Activated T-cell treated with anti-CD3 and anti-CD28 coated beads, Interleukin-2, amount 50 U/mL, for 24 hours (primary cell): ENCODE measurements at places on chromosomes 3 and 15.

GRCh38 chr3:57927916-57928315, 80.3 kb upstream of the FLNB start:
- DNase-seq = no peak

- no peak for DNase-seq
These were observed 189.2 kb downstream of the RSL24D1 start for GRCh38 chr15:55007561-55007960.

GRCh38 chr3:50807266-50807665, 132.5 kb downstream of the DOCK3 start:
- DNase-seq = no peak

DNA sequence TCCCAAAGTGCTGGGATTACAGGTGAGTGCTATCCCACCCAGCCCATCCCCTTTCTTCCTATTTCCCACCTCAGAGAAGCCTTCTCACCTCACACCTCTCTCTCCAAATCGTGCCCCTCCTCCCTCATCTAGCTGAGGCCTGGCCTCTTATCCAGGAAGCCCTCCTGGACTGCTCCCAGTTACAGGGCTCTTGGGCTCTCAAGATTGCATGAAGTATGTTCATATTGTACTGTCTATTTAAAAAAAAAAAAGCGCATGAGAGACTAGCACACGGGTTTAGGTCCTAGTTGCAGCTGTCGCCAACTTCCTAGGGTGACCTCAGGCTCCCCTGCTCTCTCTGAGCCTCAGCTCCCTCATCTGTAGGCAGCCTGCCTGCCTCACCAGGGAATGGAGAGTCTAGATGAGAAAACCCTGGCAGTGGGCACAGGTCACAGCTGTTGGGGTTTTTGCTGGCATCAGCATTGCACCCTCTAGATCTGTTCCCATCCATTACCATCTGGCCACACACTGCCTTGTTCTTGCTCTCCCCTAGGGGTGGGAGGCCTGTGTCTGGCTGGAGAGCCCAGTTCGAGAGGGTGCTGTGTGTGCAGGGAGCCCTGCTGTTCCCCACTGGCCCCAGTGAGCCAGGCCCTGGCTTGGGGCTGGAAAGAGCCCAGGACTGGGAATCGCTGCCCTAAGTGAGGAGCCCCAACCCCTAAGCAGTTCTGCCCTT, 24.2 kb upstream of the C15orf39 start:
- DNase-seq = no peak

- no peak for DNase-seq
These were observed 15.3 kb upstream of the TNFSF10 start for GRCh38 chr3:172538368-172539151.

GRCh38 chr3:59433546-59433945, 383.7 kb upstream of the CFAP20DC start:
- no peak for DNase-seq

GRCh38 chr3:23079976-23080375, 123.2 kb upstream of the UBE2E2 start:
- no peak for DNase-seq

- DNase-seq = no peak
These were observed 53.8 kb upstream of the MRPS22 start for GRCh38 chr3:139289860-139290524.

GRCh38 chr3:188365988-188366698, 212.2 kb downstream of the LPP start:
- DNase-seq = no peak

DNA sequence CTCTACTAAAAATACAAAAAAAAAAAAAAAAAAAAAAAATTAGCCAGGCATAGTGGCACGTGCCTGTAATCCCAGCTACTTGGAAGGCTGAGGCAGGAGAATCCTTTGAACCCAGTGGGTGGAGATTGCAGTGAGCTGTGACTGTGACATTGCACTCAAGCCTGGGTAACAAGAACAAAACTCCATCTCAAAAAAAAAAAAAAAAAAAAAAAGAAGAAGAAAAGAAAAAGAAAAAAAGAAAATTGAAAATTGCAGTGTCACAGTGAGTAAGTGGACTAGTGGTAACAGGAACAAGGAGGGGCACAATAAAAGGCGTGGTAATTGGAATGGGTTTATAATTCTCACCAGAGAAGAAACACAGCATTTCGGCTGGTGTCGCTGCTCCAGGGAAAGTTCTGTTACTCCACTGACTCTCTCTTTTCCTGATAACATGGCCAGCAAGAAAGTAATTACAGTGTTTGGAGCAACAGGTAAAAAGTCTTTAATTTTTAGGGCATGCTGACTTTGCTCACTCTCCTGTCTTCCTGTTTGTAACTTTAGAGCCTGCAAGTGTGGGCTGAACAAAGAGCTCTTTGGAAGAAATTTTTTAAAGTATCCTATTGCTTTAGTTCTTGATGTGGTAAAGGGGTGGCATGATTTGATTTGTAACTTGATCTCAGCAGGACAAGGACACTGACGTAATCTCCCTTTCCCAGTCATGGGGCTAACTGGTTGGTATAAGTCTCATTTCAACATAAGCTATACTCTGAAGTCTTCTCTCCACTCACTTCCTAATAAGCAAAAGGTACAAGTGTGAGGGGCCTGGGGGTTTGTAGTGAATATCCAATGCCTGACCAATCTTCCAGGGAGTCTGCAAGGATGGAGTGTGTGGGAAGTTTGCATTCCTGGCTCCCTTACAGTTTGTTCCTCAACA, 22.1 kb upstream of the TRA2B start:
- DNase-seq = no peak

- no peak for DNase-seq
These were observed 7.7 kb downstream of the PLSCR1 start for GRCh38 chr3:146536681-146537080.

- DNase-seq = no peak
These were observed 57.6 kb upstream of the GATA2 start for GRCh38 chr3:128550471-128551126.

DNA sequence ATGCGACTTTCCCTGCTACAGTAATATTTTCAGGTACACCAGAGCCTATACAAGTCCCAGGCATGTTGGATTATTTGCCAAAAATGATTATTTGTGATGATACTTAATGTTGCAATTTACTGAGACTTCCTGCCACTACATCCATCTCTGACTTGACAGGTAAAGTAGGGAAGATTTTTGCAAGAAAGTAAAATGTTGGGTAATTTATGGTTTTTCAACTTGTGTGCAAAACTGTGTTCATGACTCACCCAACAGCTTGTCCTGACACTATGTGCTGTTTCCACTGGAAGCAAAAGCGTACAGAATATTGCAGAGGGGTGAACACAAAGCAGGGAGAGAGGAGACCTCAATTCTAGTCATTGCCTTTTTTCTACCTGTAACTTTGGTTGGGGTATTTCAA, 5.4 kb upstream of the CRBN start:
- no peak for DNase-seq

- DNase-seq = no peak
These were observed 272.5 kb downstream of the TBC1D5 start for GRCh38 chr3:17469954-17470353.

- no peak for DNase-seq
These were observed 272.2 kb upstream of the CFAP20DC start for GRCh38 chr3:59321881-59322540.

DNA sequence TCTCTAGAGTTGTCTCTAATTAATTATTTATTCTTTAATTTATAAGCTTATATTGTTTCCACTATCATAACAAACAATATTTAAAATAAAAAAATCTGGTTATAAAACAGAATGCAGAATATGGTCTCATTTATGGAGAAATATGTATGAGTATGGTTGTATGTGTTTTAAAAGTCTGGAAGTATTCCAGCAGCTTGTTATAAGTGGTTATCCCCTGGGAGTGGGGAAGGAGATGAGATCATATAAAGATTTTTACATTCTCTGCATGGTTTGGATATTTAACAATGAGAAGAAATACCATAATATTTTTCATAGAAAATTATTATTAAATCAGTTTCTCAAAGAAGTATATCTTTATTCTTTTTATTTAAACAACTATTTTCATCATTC, 135.4 kb upstream of the MB21D2 start:
- no peak for DNase-seq

DNA sequence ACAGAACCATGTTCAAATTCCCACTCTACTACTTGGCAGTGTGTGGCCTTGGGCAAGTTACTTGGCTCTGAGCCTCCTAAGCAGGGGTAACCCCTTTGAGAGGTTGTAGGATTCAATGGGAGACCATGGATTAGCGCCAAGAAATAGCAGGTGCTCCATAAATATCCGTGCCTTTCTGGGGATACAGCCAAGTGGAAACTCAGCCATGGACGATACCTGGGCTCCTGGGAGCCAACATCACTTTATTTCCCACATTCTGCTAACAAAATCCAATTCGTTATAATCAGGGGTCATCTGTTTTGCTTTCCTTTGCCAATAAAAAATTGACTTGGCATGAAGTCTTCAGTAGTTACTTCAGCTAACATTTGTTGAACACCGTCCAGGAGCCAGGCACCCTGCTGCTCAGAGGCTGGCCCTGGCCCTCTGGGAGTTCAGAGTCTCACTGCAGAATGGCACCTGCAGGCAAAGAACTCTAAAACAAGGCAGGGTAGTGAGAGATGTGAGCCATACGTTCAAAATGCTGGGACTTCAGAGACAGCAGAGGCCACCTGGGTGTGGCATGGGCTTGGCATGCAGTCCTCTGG, 42.3 kb downstream of the ZDHHC19 start:
- no peak for DNase-seq

DNA sequence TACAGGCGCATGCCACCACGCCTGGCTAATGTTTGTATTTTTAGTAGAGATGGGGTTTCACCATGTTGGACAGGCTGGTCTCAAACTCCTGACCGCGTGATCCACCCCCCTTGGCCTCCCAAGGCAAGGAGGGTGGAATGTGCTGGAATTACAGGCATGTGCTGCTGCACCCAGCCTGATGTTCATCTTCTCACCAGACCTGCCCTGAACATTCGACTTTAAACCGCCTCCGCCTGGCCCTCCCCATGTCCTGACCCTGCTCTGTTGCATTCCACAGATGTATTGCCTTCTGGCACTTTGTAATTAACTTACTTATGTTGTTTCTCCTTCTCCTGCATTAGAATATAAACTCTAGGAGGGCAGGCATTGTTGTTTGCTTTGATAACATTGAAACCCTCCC, 102.1 kb downstream of the LINGO1 start:
- DNase-seq = no peak

GRCh38 chr3:78204977-78205376, 1165.1 kb downstream of the ROBO2 start:
- DNase-seq = no peak

DNA sequence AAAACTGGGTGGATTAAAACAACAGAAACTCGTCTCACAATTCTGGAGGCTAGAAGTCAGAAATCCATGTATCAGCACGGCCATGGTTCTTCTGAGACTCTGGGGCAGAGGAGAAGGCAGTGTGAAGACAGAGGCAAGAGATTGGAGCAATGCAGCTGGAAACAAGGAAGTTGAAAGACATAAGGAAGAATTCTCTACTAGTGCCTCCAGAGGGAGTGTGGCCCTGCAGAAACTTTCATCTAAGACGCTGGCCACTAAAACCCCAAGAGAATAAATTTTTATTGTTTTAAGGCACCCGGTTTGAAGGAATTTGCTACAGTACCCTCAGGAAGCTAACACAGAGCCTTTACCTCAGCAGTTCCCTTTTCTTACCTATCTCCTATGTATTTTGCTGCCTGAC, 1012.2 kb upstream of the CADM2 start:
- no peak for DNase-seq

GRCh38 chr3:97687734-97688133, 76.8 kb upstream of the ARL6 start:
- no peak for DNase-seq

DNA sequence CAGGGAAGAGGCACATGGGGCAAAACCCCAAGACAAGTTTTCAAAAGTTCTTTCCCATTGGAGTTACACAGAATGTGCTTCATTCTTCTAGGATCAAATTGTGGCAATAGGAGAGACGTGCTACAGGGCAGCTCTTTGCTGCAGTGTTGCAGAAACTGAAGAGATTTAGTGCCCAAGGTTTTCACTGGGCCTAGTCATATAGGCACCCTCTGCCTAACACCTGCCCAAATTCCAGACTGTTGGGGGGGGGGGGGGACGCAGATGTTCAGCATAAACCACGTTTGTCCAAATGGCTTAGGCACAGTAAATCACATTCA, 346.8 kb upstream of the ZNF717 start:
- no peak for DNase-seq

- DNase-seq = no peak
These were observed 176.1 kb upstream of the ZPLD1 start for GRCh38 chr3:102258666-102259227.

DNA sequence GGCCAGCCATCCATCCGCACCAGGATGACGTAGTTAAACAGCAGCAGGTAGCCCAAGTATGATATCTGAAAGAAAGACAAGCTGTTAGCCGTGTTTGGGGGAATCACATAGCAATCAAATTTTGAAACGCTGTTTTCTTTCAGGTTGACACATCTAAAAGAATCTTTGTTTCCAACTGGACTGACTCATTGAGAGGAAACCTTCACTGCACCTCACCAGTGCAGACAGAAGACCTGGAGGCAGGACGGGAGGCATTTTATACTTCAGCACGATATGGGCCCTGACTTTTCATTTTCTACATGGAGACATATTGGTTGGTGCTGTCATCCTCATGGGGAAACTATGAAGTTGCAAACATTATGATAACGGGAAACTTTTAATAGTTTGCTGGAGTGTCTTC, 44.2 kb upstream of the MTMR10 start:
- no peak for DNase-seq

DNA sequence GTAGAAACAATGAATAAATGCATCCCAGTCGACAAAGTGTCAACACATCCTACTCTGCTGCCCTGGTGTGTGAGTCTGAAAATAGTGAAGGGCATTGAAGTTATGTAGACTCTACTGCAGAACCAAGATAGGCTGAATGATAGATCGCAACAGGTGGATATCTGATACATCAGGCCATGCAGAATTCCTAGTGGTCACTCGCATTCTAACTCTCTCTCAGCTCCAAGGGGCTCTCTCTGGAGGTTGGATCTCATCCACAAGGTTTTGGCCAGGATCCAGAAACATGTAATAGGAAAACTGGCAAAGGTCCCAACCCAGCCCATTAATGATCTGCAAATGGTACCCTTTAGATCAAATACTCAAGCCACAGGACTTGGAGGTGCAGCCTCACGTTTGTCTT, 514.1 kb downstream of the MAGI1 start:
- DNase-seq = no peak

DNA sequence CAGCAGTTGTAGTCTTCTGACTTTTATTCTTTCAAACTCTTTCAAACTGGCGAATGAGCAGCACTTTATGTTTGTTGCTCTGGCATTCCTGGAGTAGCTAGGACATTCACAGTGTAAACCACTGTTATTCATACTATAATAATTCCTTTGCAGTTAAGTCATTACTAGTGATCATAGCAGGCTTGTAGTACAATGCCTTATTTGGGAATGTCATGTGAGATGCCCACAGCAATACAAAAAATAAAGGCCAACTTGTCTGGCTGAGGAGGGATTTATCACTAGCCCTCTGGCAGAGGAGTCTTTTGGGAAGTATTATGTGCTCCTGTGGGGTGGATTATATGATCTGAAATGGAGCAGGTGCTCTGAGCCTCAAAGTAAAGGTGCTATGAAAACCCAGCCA, 197.2 kb downstream of the VGLL3 start:
- DNase-seq = no peak

GRCh38 chr3:126289096-126289495, 68.1 kb downstream of the KLF15 start:
- no peak for DNase-seq

- DNase-seq = no peak
These were observed 641.8 kb downstream of the FHIT start for GRCh38 chr3:60609446-60609845.

- no peak for DNase-seq
These were observed 164.4 kb downstream of the GHSR start for GRCh38 chr3:172283841-172284357.
